ENCODE measurements at places on chromosomes 2 and 18.
A peak's percentile ranks its signal among the peaks of the same experiment; 100 is the strongest.

- no peak for DNase-seq
Observed at GRCh38 chr2:199744724-199745123, 106.3 kb downstream of the FTCDNL1 start.

- no peak for DNase-seq
Observed at GRCh38 chr18:80251700-80252099, 4.4 kb upstream of the PARD6G start.

DNA sequence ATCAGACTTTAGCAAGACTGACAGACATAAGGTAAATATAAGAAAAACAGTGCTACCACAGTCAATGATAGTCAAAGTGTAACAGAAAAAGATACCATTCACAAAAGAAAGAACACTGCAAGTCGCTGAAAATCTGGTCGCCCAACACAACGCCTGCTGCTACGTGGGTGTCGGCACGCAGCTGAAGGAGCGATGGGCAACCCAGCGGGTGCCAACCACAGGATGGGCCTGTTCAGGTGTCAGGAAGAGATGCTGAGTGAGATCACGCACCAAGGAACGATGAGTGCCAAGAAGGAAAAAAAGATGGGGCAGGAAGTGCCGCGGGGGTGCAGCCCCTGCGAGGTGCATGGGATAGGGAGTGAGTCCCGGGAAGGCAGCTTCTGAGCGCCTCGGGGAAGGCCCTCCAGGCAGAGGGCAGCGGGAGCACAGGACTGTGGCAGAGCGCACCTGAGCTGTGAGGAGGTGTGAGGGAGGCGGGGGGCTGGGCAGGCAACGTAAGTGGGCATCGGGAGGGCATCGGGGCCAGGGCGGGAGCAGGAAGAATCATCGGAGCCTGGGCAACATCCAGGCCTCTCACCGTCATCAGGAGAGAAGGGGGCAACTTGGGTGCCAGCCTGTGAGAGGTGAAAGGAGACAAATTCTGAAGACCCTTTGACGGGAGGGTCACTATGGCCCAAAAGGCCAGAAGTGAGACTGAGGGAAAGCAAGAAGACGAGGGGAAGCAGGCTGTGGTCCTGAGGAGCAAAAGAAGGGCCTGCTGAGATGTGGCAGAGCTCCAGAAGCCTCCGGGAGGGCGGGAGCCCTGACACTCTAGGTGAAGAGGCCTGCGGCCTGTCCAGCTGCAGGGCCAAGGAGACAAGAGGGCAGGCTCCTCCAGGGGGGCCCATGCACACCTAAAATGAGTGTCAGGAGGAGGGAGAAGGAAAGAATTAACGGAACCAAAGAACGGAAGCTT, 14.8 kb upstream of the MTERF4 start:
- DNase-seq, result no peak

- no peak for DNase-seq
Observed at GRCh38 chr2:83584672-83585071, 874.4 kb downstream of the SUCLG1 start.

DNA sequence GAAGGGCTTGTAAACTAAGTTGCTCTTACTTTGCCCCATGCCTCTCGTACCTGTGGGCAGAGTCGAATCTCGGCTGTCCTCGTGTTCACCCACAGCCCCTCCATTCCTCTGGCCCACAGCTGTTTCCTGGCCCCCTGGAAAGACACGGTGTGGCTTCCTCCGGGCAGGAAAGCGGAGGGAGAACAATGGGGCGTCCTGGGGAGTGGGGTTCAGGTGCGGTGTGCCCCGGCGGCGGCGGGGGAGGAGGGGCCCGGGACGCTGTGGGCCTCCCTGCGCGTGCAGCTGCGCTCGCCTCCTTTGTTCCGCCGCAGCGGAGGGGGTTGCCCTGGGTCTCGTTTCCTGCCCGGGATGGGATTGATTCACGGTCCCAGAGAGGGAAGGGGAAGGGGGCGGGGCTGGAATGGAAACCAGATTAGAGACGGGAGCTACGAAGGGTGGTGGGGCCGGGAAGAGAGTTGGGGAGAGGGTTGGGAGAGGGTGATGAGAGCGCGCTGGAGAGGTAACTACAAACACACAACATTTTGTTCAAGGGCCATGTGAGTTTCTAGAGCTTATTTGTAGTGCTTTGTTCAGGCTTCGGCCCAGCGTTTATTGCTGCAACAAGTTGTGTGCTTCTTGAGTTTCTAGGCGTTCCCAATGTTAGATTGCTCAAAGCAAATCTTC, 796 bp downstream of the MYO1B start:
- peak; percentile 22 for DNase-seq

- DNase-seq, result no peak
Observed at GRCh38 chr2:205091411-205091810, 546.1 kb downstream of the PARD3B start.

GRCh38 chr2:37149626-37150322, 7.0 kb downstream of the EIF2AK2 start:
- DNase-seq, result no peak

GRCh38 chr18:46169464-46169941, 65.3 kb downstream of the HAUS1 start:
- no peak for DNase-seq

DNA sequence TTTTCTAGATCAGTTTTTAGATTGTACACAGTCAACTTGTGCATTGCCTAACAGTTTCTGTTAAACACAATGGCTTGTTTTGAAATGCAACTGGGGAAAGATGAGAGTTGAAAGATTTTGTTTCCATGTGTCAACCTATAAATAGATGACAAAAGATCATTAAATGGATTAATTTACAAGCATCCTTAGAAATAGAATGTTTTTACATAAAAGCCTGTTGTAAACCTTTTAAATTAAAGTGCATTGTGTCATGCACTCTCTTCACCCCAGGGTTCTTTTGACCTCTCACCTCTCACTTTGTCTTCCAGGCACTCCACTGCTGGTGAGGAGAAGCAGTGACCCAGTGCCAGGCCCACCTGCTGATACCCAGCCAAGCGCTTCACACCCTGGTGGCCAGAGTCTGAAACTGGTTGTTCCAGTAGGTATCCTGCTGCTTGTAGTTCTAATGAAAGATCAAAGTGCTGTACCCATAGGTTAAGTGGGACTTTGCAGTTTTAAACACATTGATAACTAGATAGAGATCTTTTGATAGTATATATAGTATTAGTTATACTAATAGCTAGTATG, 502.1 kb downstream of the PARD3B start:
- no peak for DNase-seq

- DNase-seq, result no peak
Observed at GRCh38 chr2:189049709-189050164, 75.6 kb downstream of the COL3A1 start.

GRCh38 chr2:103887625-103888024, 966.3 kb upstream of the POU3F3 start:
- no peak for DNase-seq

- no peak for DNase-seq
Observed at GRCh38 chr2:146259816-146260215, 1585.0 kb upstream of the ACVR2A start.

- DNase-seq, result no peak
Observed at GRCh38 chr2:236499691-236500578, 69.7 kb upstream of the ACKR3 start.

All from activated CD4-positive, alpha-beta memory T cell treated with anti-CD3 and anti-CD28 coated beads, Interleukin-2, amount 10 ng/mL, durations not matched to agents 7 days and 5 days (primary cell).